Spleen (tissue), 13 donors: ENCODE measurements at places on chromosomes 3 and 15. TPM values are rescaled to one million over a fixed set of nuclear protein-coding genes. Genes with fewer than 3 reads are reported as not detected.

DNA sequence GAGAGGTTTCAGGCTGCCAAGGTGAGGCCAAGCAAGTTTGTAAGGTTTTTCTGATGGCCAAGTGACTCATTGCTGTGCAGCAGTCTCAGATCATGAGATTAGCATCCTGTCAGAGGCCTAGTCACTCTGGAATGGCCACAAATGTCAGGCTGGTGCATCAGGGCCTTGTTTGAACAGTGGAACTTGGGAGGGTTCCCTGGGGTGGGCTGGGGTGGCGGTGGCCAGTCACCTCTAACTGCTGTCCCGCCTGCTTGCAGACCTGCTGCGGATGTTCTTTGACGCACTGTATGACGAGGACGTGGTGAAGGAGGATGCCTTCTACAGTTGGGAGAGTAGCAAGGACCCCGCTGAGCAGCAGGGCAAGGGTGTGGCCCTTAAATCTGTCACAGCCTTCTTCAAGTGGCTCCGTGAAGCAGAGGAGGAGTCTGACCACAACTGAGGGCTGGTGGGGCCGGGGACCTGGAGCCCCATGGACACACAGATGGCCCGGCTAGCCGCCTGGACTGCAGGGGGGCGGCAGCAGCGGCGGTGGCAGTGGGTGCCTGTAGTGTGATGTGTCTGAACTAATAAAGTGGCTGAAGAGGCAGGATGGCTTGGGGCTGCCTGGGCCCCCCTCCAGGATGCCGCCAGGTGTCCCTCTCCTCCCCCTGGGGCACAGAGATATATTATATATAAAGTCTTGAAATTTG is 2.8 kb upstream of the FAM131A start:
- no peak for DNase-seq

GRCh38 chr3:65557899-65558564 is 480.7 kb downstream of the MAGI1 start:
- DNase-seq, result no peak

- DNase-seq, result no peak
Measured at GRCh38 chr3:76063811-76064210, 278.5 kb upstream of the ZNF717 start.

GRCh38 chr3:69445498-69445897 is 59.6 kb upstream of the FRMD4B start:
- no peak for DNase-seq

GRCh38 chr15:98217356-98217755 is 256.9 kb downstream of the ARRDC4 start:
- DNase-seq, result no peak

DNA sequence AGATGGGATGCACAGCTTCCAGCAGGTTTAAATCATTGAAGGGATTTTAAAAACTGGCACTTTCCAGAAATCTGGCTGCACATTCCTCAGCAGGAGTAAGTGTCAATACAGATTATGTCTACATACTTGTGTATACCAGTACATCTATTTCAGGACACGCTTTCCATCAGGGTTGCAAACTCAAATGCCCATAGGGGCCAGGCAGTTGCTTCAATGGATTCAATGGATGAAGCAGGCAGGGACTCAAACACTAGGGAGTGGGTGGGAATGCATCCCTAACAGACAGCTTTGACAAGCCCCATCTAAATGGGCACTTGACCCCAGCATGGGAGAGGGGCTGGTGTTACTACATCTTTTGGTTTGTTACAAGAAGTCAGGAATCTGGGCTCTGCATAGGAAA is 136.8 kb downstream of the FOXP1 start:
- no peak for DNase-seq

DNA sequence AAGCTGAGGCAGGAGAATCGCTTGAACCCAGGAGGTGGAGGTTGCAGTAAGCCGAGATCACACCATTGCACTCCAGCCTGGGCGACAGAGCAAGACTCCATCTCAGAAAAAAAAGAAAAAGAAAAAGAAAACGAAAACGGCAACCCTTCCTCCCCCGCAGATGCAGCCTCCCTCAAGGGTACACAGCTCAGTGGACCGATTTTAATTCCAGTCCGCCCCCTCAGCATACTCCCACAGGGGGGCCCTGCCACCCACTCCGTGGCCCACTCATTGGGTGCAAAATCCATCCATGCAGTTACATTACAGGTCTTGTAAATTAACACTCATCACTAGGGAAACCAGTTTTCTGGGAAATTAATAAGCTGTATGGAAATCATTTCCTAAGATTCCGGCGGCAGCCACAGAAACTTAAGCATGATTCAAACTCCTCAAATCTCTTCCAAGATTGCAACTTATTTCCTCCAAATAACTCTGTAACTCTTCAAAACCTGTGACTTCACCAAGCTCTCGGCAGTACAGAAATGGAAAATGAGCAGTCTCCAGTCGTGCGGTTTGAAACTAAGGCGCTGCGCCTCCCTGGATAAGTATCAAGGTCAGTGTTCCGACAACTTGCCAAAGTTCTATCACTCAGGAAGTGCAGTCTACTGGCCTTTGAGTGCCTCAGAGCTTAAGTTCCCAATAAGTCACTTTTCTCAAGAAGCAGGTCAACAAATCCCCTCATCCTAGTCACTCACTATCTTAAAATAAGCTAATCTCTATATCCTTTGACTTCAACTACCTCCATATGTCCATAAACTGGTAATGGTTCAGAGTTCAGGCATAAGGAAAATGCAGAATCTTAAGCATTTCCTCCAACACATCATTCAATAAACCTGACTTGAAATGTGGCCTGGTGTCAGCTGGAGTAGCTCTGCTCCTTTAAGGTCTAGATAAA is 24.7 kb upstream of the KLHL6 start:
- no peak for DNase-seq

DNA sequence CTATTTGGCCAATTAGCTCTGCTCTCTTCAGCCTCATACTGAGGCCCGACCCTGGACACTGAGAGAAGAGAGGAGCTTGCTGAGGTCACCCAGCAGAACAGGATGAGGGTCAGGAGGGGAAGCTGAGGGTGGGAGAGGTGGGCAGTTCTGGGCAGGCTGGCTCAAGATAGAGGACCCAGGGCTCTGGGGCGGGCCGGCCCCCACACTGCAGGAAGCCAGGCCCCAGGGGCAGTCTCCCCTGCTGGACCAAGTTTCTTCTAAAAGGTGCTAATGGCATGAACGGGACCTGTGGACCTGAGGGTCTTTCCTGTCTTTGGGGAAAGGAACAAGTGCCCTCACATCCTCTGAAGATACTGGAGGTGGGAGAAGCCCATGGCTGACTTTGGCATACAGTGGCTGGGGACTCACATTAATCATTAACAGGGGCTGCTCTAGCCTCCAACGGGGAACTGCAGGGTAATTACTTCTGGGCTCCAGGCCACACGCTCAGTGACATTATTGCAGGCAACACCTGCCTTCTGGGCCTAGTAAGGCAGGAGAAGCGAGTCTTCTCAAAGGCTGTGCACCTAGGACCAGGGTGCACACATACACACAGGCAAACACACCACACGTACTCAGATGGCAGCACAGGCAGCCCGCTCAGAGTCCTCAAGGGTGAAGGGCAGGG is 10.6 kb downstream of the HCN4 start:
- no peak for DNase-seq

DNA sequence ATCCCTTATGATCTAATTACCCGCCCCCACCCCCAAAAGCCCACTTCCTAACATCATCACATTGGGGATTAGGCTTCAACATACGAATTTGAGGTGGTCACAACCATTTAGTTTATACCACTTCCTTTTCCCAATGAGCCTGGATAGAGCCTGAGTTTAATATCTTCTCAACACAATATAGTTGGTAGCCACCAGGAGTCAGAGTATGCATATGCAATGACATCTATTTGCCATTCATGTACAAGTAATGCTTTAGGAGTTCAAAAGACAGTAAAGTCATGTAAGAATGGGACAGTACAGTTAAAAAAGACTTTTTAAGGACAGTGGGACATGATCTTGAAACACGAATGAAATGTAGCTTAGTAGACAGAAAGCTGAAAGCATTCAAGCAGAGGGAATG is 172.4 kb downstream of the DCLK3 start:
- no peak for DNase-seq

- no peak for DNase-seq
Measured at GRCh38 chr3:18789734-18790133, 358.6 kb upstream of the KCNH8 start.

DNA sequence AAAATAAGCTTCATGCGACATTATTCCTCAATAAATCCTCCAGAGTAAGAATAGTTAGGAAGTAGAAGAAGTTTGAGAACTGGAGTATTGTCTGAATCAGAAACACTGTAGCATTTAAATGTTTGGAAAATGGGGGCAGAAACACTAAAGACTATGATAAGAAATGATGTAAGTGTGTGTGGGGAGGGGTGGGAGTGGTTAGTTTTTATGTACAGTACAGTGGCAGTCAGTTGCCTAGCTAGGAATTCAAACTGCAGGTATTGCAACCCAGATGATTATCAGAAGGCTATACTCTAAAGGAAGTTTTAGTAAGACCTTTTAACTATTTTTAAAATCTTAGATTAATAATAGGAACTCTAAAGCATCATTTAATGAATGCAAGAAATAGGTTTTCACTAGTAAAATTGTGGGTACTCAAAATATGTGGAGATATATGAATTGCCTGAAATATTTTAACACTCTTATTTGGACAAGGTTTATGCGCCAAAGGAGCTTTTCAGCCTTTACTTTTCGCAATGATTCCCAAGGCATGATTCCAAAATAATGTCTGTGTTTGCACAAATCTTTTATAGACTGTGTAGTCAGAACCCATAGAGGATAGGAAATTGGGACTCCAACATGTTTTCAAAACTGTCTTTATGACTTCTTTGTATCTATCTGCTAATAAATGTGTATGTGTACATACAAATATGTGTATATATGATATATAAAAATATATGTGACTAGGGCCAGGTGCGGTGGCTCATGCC is 8.0 kb upstream of the CCDC50 start:
- DNase-seq, result no peak

GRCh38 chr3:156707588-156707987 is 33.2 kb downstream of the TIPARP start:
- DNase-seq, result no peak

DNA sequence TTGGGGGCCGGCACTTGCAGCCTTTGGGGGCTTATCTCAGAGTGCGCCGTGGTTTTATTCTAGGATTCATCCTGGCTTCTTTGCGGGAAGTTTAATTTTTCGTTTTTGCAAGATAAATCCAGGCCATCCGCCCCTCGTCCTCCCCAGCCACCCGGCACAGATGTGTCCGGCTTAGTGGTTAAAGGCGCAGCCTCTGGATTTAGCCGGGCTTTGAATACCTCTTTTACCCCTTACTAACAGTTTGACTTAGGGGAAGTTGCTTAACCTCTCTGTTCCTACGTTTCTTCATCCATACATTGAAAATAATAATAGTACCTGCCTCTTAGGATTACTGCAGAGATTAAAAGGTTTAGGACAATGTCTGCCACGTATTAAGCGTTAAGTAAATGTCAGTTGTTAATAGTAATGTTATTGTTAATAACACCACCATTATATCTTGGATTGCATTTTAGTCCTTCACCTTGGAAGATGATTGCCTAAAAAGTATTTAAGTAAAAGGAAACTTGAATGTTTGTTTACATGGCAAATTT is 714 bp downstream of the ECT2 start:
- DNase-seq, result no peak

- no peak for DNase-seq
Measured at GRCh38 chr15:100940767-100941379, 21.7 kb downstream of the LRRK1 start.

Gene C2CD4A
- polyA plus RNA-seq, result 0.06 TPM

Gene IL17RC
- 12.6 TPM for polyA plus RNA-seq

Gene CEMIP
- polyA plus RNA-seq, result 0.22 TPM

Gene MAP2K1
- 34.1 TPM for polyA plus RNA-seq

Gene TRIM42
- polyA plus RNA-seq, result not detected

Gene RLBP1
- not detected for polyA plus RNA-seq

Gene SI
- polyA plus RNA-seq, result not detected
